ENCODE measurements at places on chromosomes 5 and 9.
A peak's percentile ranks its signal among the peaks of the same experiment; 100 is the strongest.

DNA sequence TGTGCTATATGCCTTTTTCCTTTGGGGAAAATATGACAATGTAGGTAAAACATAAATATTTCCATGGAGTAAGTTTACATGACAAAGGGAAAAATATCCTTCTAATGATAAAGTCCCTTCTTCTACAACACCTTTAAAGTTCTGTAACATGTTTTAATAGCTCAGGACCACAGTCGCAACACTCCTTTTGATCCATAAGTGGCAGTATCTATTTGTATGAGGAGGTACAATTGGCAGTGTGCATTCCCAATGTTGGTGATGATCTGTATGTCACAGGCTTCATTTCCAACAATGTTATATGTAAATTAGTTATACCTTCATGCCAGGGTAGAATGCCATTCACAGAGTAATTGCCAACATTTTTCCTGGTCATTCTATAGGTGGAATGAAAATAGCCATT is 127.1 kb upstream of the CCNH start:
- ATAC-seq: no peak

GRCh38 chr9:134635351-134636148 is 6.1 kb upstream of the COL5A1 start:
- no peak for ATAC-seq

GRCh38 chr5:133032852-133033742 is 6.7 kb upstream of the ZCCHC10 start:
- no peak for ATAC-seq

- ATAC-seq: no peak
Observed at GRCh38 chr5:150573216-150573615, 65.3 kb downstream of the NDST1 start.

DNA sequence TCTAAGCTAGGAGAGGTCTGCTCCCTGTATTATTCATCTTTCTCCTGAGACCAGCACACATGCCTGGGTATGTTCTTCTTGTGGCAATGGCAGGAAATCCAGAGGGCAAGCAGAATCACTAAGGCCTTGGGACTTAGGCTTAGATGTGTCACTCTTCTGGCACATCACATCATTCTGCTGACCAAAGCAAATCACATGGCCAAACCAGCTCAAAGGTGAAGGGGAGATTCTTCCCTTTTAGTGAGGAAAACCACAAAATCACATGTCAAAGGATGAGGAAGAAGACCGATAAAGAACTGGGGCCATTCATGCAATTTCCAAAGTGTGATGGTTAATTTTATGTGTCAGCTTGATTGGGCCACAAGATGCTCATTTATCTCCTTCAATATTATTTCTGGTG is 5.7 kb upstream of the AGGF1 start:
- no peak for ATAC-seq

DNA sequence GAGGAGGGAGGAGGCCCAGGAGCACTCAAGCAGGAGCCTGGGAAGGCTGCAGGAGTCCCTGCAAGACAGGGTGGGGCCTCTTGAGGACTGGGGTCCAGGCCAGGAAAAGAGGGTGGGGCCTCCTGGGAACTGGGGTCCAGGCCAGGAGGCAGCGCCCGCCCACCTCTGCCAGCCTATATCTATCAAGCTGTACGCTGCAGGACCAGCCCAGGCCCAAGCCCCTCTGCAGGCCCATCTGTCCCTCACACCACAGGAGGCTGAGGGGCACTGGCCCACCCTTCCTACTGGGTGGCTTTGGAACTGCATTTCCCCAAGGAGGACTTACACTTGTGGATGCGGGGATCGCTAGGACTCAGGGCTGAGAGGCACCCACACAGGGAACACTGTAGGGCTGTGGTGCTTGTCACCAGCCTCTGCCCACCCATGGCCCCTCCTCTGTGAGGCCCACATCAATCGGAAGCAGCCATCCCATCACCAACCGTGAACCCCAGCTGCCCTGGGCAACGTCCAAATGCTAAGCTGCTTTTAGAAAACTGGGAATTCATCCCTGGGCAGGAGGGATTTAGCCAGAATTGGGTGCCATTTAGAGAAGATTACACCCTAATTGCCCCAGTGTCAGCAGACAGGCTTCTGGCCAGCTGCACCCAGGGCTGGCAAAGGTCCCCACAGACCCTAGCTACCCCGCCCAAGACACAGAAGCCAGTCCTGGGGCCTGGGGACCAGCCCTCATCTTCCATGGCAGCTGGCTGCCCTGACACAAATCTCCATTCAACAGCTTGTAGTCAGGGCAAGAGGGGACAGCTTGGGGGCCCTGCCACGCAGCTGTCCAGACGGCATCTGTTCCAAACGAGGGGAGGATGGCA is 15.3 kb downstream of the BICD2 start:
- ATAC-seq: no peak

DNA sequence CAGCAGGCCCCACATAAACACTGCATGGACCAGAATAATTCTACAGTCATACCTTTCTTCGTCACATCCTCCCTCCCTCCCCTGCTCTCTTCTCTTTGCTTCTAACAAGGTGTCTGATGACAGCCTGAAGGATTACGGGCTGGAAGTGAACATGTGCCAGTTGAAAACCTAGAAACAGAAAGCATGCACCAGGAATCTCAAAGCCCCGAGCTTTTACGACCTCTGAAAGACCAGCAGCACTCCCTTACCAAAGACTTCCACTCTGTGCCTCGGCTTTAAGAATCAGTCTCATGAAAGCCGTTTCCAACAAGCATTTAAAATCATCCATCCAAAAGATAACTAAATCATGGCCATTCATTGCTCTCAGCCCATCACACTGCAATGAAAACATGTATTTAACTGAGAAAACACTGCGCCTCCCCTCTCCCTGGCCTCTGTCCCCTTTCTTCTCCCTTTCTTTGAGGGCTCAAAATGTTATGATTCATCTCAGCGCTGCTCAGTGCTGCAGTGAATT is 21.3 kb downstream of the MSX2 start:
- no peak for ATAC-seq

- ATAC-seq: no peak
Observed at GRCh38 chr9:107874591-107875369, 385.2 kb upstream of the KLF4 start.

- no peak for ATAC-seq
Observed at GRCh38 chr5:68403301-68403700, 187.7 kb downstream of the PIK3R1 start.

- ATAC-seq: no peak
Observed at GRCh38 chr9:114448706-114449105, 56.6 kb downstream of the WHRN start.

DNA sequence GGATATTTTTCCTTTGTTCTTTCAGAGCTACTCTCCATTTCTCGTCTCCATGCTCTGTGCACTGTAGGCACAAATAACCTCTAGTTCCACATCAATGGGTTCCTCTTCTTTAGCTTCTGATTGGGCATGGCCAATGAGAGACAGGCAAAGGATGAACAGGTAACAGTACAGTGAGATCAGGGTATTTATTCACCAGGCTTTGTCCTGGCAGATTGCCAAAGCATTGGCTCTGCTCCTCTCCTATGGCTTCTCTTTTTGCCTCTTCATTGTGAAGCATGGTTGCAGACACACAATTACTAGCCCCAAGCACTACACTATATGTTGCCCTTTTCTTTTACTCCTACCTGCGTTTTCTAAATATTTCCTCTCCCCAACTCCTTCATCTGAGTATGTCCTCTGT is 215.1 kb upstream of the ARRDC3 start:
- no peak for ATAC-seq

DNA sequence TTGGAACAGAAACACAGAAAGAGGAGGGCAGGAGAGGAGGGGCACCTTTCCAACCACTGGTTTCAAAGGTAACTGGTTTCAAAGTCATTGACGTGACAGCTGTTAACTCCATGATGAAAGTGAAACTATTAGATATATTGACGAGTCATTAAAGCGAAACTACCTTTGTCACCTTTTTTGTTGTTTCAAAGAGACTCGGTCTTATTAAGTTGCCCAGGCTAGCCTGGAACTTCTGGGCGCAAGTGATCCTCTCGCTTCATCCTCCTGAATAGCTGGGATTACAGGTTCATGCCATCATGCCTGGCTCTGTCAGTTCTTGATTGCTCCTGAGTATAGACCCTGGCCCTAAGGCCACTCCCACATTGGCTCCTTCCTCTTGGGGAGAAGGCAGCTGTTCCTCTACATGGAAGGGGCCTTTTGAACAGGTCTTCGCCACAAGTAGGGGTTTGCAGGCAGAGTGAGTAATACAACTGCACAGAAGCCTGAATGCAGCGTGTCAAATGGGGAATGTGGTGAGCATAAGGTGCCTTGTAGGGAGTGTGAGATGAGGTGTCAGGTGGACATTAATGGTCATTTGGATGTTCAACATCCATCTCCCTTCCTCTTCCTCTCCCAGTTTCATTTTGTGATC is 3.4 kb upstream of the F12 start:
- ATAC-seq: peak; percentile 91

GRCh38 chr5:120550358-120550757 is 86.3 kb downstream of the PRR16 start:
- ATAC-seq: no peak

DNA sequence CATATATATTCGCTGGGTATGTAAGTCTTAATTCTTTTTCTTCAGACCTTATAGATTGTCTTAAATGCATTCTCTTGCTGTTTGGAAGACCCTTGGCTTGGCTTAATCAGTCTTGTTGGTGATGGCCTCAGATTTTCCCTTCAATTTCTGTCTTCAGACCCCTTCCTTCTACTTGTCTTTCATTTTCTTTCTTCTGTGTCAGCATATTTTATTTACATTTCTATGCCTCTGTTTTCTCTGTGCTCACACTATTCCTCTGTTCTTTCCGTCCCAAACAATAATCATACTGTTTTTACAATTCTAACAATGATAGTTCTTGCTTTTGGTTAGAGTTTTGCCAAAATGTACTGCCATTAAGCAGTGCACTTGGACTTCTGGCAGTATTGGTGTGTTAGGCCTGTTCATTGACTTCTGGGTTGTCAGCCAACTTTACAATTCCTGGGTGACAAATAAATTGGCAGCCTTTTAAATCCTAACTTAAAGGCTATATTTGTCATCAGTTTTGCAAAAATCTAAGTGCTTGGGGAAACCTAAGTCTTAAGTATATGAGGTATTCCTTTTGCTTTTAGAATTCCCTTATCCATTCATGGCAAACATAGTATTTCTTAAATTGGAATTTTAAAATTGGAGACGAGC is 8.0 kb downstream of the SRFBP1 start:
- ATAC-seq: no peak

GRCh38 chr5:111364992-111365391 is 140.8 kb downstream of the CAMK4 start:
- no peak for ATAC-seq

GRCh38 chr9:105681724-105682123 is 12.6 kb upstream of the TMEM38B start:
- no peak for ATAC-seq

DNA sequence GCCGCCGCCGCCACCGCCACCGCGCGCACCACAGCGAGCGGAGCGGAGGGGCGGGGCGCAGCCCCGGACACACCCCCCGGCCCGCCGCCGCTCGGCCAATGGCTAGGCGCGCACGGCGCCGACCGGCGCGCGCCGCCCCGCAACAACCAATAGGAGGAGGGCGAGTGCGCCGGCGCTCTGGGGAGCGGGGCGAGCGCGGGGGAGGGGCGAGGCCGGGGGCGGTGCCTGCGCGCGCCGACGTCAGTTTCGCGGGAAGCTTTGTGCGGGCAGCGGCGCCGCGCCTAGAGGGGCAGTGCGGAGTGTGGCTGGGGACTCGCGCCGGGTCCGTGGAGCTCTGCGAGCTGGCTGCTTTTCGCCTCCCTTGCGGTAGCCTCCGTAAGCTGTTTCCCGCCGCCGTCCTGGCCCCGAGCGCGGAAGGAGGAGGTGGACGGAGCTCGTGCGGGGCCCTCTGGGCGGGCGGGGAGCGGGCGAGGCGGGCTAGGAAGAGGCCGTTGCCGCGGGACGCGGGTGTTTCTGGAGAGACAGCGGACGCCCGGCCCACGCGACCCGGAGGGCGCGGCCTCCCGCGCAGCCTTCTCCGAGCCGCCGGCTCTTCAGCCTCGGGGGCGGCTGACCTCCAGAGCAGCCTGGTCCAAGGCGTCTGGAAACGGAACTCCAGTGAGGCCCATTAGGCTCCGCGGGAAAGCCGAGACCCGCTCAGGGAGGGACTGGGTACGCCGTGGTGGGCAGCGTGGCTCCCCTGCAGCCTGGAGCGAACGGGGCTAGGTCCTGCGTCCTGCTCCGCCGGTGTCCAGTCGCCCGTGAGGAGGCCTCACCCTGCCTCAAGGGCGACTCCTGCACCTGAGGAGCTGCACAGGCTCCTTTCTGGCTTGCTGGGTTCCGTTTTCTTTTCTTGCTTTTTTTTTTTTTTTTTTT is at the start of gene ZMYND19:
Gene ZMYND19, minus strand, starts transcription at position 44 of the 915 bp plus-strand sequence. CDS start 249 bp downstream, outside the sequence.
- peak; percentile 97 for ATAC-seq

GRCh38 chr5:143491646-143492045 is 88.2 kb upstream of the NR3C1 start:
- ATAC-seq: no peak

- no peak for ATAC-seq
Observed at GRCh38 chr5:132054031-132054696, 6.3 kb upstream of the IL3 start.

GRCh38 chr5:96687080-96687479 is 24.9 kb downstream of the CAST start:
- ATAC-seq: no peak

DNA sequence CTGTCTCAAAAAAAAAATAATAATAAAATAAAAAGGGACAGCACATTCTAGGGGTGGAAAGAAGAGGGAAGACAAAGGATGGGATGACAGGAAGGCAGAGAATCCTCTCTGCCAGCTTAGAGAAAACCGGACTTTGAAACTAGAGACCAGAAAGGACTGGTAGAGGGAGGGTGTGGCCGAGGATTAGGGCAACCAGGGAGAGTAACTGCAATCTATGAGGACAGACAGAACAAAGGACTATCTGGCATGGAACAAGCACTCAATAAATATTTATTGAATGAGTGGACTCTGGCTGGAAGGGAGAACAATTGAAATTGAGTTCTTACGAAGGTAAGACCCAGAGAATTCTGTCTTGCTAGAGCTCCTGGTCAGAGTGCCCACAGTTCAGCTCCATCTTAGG is 2.4 kb downstream of the GBA2 start:
- no peak for ATAC-seq

- no peak for ATAC-seq
Observed at GRCh38 chr5:8773046-8773615, 772.7 kb downstream of the SEMA5A start.

DNA sequence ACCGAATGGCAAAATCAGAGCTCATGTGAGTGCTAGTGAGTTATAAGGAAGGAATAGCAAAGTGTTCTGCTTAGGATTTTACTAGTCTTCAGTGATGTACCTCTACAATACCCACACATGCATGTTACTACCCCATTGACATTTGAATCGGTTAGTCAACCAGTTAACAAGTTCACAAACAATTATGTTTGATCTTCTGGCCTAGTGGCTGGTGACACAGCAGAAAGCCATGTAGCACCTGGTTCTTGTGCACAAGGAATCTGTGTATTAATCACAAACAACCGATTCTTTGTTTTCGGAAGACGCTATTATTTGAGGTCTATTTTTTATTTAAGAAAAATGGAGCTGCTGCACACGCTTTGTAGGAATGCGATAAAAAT is 41.9 kb downstream of the NTRK2 start:
- no peak for ATAC-seq

DNA sequence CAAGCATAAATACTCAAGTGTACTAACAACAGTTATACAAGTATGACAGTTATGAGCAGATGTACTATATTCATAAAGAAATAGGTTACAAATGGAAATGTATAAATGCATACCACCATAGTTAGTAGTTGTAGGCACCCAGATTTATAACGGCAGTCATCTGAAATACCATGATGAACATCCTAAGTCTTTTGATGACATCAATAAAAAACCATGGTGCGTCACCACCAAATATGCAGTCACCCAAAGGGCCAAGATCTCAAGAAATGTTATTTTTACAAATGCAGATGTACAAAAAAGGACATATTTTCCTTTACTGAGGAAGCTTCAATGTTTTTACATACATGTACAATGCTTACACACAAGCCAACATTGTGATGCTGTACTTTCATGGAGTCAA is 70.8 kb upstream of the XPA start:
- no peak for ATAC-seq
